ENCODE measurements at places on chromosomes 4 and X.

DNA sequence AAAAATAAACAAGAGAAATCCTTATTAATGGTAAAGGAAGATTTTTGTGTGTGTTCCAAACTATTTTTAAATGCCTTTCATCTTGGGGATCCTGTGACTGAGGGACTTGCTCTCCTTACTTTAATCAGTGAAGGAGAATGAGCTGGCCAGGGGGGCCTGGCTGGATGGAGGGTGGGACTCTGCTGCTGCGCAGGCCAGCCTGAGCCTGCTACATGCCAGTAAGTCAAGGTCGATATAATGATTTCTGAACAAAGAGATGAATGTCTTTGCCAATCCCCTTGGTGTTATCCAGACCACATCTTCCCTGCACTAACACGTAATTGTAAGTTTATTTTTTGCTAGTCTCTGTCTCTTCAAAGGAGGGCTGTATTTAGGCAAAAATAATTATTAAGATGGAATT lies 1679.2 kb upstream of the TENM3 start:
- DNase-seq: no peak

- no peak for DNase-seq
Measured at GRCh38 chr4:17276776-17277175, 235.1 kb downstream of the QDPR start.

DNA sequence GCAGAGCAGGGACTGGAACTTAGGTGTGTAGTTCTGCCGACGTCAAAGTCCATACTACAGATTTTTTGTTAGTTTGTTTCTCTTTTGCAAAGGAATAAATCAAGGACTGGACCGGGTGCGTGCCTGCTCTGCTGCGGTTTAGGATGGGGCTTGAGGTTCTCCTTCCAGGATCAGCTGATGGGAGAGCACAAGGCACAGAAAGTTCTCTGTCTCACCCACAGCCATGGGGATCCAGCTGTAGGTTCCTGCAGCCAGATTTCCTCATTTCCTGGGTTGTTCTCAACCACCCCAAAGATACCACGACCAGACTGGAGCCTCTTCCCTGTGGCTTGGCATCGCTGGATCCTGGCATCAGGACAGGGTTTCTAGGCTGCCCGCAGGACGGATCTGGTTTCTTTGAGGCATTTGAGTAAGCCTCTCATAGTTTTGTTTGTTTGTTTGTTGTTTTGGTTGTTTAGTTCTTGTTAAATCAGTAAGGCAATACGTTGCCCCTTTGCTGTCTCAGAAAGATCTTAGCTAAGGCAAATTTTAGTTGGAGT lies 789 bp upstream of the SRPX start:
- no peak for DNase-seq

DNA sequence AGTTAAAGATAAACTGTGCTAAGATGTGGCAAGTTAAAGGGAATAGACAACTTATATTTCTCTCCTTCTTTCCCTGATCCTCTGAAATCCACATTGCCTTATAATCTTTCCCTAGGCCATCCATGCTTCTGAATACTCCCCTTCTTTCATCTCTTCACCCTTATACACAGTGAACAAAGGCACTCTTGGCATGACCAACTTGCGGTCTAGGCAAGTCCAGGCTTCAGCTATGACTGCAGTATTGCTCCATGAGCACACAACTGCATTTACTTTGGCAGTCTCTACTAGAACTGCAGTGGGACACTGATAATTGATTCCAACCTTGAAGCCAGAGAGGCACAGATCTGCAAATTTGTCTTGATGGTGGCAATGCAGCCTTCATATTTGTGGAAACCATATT lies 24.2 kb upstream of the UBA6 start:
- DNase-seq: no peak

GRCh38 chrX:23386726-23387125 lies 52.1 kb downstream of the PTCHD1 start:
- no peak for DNase-seq

DNA sequence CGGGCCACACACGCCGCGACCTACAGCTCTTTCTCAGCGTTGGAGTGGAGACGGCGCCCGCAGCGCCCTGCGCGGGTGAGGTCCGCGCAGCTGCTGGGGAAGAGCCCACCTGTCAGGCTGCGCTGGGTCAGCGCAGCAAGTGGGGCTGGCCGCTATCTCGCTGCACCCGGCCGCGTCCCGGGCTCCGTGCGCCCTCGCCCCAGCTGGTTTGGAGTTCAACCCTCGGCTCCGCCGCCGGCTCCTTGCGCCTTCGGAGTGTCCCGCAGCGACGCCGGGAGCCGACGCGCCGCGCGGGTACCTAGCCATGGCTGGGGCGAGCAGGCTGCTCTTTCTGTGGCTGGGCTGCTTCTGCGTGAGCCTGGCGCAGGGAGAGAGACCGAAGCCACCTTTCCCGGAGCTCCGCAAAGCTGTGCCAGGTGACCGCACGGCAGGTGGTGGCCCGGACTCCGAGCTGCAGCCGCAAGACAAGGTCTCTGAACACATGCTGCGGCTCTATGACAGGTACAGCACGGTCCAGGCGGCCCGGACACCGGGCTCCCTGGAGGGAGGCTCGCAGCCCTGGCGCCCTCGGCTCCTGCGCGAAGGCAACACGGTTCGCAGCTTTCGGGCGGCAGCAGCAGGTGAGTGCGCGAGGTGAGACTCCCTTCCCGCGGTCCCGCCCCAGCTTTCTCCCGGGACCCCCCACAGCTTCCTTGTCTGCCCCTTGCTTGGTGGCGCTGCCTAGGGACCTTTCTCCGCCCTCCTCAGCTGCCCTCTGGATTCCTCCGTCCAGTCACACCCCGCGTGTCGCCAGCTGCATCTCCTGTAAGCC lies 678 bp downstream of the BMP3 start:
- no peak for DNase-seq

- DNase-seq: no peak
Measured at GRCh38 chr4:84249521-84249920, 249.6 kb downstream of the NKX6-1 start.

GRCh38 chr4:125421547-125421946 lies 106.8 kb downstream of the FAT4 start:
- DNase-seq: no peak

DNA sequence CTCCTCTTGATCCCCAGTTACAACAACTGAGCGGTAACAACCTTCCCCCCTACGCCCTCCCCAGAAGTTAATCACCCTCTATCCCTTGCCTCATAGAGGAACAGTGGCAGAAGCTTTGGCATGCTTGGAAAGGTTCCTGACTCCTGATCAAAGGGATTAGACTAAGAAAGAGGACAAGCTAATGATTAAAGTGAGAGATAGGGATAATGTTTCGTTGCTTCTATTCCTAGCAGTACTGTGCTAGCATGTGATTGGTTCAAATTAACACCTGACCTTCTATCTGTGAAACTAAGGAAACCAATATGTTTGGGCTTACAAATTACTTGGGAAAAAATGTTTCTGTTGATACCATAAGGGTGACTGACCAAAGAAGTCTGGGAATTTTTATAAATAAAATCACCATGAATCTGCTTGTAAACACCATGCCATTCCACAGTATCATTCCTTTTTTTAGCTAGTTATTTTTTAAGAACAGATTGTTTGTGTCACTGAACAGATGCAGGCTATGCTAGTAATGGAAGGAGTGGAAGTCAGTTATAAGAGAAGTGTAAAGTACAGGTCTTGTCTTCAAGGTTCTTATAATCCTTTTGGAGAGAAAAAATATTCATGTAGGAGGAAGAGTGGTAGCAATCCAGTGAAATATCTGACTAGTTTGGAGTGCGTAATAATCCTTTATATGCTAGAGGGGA lies 11.3 kb upstream of the ATP1B4 start:
- DNase-seq: no peak

DNA sequence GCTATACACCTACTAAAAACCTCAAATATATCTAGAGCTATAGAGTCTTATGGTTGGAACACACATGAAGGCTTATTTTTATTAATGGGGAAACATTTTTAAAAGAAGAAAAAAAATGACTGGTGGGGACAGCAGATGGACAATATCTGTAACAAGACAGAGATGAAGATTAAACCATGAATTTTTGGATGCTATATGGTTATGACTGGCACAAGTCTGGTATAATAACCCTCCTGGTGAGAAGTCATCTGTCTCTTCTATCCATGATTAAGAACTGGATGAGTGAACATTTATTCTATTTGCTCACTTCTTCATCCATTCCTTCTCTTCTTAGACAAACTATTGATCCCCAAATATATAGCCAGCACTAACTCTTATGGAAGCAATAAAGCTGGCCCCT lies 104.4 kb downstream of the EFHC2 start:
- DNase-seq: no peak

- DNase-seq: no peak
Measured at GRCh38 chr4:107733431-107733925, 13.4 kb upstream of the PAPSS1 start.

GRCh38 chrX:1394731-1395501 lies 3.0 kb upstream of the SLC25A6 start:
- DNase-seq: no peak

GRCh38 chr4:31234494-31234893 lies 514.3 kb downstream of the PCDH7 start:
- DNase-seq: no peak

DNA sequence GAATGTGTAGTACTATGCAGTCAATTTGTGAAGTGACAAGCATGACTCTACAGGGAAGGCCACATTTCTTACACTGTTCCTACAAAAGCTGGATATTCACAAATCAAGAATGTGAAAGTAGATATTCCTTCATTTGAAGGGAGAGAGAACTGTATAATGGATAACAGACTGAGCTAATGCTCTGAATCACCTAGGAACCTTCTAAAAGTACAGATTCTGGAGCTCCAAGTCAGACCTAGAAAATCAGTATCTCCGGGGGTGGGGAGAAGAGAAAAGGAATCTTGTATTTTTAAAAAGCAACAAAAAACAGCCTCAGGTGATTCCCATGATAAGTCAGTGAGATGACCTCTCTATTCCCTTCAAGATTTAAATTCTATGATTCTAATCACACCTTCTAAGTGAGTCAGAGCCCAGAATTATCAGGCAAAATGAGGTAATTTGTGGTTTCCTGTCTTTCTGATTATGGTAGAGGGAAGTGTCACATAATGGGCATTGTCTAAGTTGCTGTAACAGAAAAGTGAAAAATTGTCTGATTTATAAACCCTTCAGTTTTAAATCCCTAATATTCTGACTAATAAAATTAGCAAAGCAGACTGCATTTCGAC lies 80.9 kb downstream of the IL21 start:
- DNase-seq: no peak

DNA sequence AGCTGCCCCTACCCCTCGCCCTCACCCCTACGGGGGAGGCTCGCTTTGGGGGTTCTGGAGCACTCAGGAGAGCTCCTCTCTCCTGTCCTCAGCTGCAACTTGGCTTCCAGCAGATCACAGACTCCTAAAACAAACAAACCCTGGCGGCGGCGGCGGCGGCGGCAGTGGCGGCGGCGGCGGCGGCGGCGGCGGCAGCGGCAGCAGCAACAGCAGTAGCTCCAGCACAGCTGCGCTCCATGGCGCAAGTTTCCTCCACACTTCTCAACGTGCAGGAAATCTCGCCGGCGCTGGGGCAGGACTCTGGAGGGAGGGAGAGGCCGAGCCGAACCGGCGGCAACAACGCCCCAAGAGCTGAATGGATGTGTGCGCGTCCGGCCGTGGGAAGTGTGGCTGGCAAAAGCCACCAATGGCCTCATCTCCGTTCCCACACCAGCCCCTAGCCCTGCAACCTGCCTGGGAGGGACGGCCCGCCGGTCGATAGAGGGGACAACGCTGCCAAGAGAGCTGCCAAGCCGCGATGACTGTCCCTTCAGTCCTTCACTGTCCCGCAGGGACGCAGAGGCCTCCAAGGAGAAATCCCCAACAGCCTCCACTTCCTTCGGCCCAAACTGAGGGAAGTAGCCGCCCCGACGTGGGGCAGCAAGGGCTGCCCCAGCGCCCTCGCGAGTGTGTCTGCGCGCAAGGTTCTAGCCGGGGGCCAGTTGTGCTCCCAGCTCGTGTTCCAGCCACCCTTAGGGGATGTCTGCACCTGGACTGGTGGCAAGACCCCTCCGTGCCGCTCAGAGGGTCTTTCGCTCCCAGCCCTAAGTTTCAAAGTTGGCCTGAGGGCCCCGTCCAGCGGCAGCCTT lies 775 bp downstream of the SHROOM4 start:
- no peak for DNase-seq

GRCh38 chrX:38870361-38870895 lies 69.2 kb downstream of the MID1IP1 start:
- no peak for DNase-seq

GRCh38 chr4:172344308-172344938 lies 531.2 kb downstream of the GALNTL6 start:
- no peak for DNase-seq

DNA sequence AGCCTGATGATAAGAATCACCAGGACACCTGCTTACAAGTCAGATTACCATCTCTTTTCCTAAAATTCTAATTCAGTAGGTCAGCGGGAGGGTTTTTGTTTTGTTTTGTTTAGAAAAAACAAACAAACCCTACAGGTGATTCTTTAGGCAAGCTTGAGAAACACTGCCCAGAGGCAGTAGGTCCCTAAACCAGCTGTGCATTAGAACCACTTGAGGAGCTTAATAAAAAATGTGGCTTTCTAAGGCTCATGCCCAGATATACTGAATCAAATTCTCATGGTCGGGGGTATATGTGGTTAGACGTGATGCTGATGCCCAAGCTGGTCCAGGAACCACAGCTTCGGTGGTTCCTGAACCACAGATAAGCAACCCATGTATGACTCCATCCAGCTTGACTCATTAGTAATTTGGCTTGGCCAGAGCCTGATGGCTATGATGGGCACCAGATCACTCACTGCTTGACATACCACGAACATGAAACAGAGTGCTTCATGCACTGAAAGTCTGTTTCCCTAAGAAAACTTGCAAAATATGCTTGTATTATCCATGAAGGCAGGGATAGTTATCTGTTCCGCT lies 338.1 kb upstream of the F9 start:
- DNase-seq: no peak

DNA sequence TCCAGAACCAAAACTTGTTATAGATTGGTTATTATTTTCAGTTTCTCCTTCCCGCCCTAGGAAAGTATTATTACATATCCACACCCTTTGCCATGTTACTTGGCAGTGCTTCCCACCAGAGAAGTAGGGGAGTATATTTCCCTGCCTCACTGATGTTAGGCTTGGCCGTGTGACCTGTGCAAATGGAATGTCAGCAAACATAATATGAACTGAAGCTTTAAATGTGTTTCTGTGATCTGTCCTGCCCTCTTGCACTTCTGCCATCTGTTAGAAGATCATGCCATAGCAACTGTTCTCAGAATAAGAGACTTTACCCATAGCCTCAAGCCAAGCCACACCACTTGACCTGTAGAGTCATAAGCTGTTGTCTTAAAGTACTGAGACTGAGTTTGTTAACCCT lies 36.7 kb upstream of the NEUROG2 start:
- no peak for DNase-seq

DNA sequence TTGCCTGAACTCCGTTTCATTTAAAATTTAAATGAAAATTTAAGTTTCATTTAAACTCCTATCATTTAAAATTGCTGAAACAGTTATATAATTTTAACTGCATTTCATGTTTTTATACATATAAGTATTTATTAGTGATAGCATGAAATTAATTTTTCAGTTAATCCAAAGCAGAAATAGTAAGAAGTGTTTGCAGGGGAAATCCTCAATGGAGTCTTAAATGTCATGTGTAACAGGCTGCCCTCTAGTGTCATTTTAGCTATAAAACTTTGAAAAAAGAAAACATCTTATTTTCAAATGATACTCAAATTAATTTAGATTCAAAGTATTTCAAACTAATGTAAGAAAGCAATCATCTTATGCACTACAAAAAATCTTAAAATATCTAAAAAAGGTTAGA lies 27.2 kb downstream of the TAPT1 start:
- no peak for DNase-seq

- no peak for DNase-seq
Measured at GRCh38 chr4:20219521-20219920, 32.2 kb upstream of the SLIT2 start.

Measured in renal cortex interstitium (tissue), 15 donors.